ENCODE measurements at places on chromosomes 13 and 19.

DNA sequence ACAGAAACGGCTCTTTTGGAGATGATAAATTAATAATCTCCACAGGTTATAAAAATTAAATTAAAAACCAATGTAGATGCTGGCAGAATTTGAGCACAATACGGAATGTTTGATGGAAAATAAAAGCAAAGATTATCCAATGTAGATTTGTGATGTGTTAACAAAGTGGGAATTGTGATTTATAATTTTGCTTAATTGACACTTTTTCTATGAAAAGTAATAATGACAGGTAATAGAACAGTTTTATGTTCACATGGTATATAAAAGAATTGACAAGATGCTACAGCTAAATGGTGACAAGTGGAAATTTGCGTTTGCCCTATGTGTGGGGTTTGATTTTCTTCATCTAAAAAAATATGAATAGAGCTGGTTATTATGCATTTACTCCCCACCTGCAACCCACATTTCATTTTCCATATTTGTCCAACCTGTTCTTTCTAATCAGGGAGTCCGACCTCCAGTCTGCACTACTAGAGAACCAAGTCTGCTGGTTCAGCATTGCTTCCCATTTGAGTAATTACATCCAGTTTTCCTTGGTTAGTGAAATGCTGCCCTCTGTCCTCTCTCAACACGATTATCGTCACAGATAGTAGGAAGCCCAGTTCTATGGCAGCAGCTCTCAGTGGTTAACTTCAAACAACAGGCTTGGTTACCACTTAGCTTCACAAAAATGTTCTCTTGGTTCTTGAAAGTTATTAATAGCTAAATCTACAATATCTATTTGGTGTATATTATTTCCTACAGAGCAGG is 61.4 kb upstream of the SLITRK1 start:
- DNase-seq = no peak

DNA sequence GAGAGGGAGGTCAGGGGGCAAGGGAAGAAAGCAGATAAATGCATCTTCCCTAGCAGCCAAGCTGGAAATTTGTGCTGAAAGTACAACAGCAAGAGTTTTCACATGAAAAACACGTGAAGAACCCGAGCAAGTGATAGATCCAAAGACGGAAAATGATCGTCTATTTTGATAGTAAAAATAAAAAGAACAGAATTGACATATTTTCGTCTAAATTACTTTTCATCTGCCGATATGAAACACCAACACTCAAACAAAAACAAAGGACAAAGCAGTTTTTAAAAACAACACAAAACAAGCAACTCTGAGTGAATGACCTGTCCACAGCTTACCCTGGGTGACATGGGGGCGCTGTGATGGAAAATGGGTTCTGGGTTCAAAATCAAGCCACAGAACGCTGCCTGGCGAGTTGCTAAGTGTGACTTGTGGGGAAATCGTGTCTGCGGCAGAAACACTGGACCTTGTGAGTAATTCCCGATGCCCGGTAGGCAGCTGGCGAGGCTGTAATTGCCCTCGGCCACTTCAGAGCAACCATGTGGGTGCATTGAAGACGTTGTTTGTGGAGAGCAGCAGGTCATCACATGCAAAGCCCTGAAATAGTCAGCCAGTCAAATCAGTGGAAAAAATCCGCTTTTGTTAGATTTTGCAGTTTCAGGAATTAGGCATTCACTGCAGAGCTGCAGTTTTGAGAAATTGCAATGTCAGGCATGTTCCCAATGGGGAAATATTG is 7.4 kb downstream of the SOX1 start:
- no peak for DNase-seq

- no peak for DNase-seq
Measured at GRCh38 chr19:33192010-33192409, 2.1 kb upstream of the LRP3 start.

DNA sequence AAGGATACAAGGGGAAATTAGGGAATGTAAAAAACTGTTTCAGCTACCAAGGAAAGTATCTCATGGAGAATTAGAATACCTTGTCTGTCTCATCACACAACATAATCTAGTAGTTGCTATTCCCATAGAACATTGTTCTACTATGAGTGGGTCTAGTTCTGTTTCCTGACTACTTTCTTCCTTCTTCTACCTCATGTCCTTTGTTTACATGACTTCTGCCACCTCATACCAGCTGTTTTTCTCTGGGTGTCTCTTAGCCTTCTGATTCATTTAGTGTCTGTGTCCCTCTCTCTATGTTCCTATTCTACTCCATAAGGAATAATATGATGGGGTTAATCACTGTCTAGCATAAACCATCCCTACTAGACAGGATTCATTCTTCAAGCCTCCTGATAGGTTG is 887.3 kb downstream of the DIAPH3 start:
- DNase-seq = no peak

- DNase-seq = no peak
Measured at GRCh38 chr19:36573895-36574720, 1.0 kb upstream of the ZNF529 start.

- no peak for DNase-seq
Measured at GRCh38 chr13:86282442-86282841, 483.2 kb upstream of the SLITRK6 start.

GRCh38 chr13:99022941-99023340 is 45.1 kb upstream of the DOCK9 start:
- DNase-seq = no peak

GRCh38 chr19:14371301-14371821 is 9.9 kb upstream of the ADGRE5 start:
- DNase-seq = no peak

DNA sequence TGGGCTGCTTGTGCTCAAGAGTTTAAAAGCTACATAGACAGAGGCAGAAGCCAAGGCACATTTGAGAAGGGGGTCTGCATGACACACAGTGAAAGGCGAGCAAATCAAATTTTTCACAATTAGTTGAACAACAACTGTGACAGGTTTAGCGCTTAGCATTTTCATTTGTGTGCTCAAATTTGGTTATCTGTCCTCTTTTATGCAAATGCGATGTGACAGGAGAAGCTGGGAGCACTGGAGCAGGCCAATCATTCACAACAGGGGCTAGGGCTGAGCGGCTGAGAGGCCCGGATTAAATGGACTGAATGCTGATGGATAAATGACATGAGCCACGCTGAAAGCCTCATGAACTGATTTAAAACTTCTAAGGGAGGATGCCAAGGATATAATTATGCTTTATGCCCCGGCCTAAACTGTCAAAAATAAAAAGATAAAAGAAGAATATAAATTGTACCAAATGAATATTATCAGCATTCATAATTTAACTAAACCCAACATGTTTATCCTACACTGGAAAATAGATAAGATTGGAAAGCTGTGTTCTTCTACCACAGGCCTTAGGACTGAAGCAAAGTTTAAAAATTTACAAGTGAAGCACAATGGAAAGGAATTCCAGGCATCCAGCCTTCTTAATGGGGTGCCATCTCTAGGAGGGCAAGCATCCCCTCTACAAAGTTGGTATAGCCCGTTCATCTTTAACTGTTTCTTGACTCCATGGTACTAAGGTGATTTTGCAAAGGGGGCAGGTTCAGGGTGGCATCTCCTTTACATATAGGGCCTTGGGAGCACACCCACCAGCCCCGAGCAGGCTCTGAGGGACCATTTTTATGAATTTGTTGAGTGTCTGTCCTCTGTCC is 117.9 kb downstream of the RBM26 start:
- no peak for DNase-seq

DNA sequence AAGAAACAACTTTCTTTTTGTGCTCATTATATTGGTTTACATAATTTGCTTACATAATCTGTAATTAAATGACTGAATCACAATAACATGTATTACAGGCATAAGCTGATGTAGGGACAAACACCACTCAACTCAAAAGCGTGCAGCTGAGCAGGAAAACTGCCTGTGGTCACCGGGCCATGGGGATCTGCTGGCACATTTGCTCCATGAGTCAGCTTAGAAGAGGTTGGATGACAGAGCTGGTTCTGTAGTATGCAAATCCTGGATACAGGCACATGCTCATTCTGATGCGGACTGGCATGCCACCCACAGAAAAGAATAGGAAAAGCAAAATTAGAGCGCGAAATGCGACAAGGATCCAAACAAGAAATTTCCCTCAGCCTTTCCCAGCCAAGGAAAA is 128.6 kb downstream of the USP12 start:
- DNase-seq = peak; percentile 72

GRCh38 chr13:36536546-36536945 is 104.3 kb downstream of the CCNA1 start:
- DNase-seq = no peak

GRCh38 chr13:44331912-44332851 is 41.4 kb upstream of the SERP2 start:
- peak; percentile 83 for DNase-seq

DNA sequence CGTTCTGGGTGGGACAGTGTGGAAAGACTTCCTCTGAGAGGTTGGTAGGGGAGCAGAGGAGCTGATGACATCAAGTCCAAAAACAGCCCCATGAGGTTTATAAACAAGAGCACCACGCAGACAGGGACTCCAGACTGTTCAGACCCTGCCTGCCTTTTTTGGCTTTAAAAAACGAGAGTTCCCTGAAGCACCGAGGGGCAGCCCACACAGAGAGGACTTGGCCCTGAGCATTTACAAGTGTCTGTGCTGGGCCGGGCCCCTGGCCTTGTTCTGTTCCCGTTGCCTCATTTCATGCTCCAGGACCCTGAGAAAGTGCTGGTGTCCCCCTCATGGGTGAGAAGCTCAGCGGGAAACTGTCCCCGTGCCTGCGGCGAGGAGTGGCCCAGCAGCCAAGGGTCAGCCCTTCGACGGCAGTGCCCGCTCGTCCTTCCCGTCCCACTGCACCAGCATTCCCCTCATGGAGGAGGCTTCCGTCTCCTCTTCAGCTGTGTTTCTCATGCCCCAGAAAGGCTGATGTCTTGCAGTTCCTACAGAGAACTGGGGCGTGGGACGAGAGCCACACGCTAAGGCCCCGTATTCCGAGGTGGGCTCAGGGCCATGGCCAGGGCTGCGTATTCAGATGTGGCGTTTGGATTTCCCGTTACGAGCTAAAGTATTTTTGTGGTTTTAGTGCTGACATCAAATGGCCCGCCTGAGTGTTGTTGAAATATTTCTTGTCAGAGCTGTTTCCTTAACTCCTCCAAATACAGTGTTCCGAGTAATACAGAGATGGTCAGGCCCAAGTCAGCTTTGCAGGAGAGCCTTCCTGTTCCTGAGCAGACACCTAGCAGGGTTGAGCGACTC is 93.5 kb downstream of the ATP11A start:
- peak; percentile 65 for DNase-seq

DNA sequence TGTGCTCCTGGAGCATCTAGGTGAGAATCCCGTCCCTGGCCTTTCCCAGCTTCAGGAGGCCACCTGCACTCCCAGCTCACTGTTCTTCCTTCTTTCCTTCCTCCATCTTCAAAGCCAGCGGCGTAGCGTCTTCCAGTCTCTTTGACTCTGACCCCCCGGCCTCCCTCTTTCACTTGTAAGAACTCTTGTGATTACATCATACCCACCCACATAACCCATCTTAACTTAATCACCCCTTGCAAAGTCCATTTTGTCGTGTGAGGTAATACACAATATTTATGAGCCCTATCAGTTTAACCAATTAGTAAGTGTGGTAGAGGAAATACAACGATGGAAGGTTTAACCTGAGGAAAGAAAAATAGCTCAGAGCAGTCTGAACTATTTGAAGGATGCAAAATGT is 4.6 kb upstream of the CDC16 start:
- DNase-seq = no peak

- DNase-seq = no peak
Measured at GRCh38 chr19:55358943-55359908, 3.8 kb downstream of the GARIN5B start.

- DNase-seq = no peak
Measured at GRCh38 chr13:59963827-59964226, 199.9 kb downstream of the DIAPH3 start.

- DNase-seq = no peak
Measured at GRCh38 chr19:35853038-35853756, 893 bp upstream of the NPHS1 start.

GRCh38 chr13:25375727-25376358 is 4.1 kb downstream of the ATP8A2 start:
- no peak for DNase-seq

DNA sequence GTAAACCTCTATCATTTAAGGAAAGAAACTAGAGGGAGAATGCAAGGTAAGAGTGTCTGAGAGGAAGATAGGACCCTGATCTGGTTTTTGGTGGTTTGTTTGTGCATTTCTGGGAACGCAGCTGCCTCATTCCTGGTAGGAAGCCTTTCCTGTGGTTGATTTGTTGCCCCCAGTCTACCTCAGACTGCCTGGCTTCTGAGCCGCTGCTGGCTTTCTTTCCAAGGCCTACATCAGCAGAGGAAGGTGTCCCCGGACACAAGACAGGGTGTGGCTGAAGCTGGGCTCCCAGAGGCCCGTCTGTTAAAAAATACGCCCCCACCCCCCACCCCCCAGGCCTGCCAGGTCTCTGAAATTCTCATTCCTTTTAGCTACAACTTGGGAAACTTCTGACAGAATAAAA is 42.6 kb downstream of the C13orf42 start:
- DNase-seq = no peak

DNA sequence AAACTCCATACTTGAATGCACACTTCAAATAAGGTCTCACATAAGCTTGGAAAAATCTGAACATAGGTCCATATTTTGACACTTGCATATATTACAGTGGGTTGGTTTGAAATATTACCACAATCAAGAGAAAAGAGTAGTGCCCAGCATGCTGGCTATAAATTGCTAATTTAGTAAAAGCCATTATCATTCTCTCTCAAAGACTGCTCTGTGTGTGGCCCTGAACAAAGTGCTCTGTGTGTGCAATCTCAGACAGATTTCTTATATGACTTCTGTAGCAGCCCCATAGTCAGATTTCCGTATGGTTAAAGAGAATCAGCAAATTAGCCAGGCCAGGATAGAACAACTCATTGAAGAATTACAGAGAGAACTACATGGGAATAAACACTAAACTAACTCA is 78.2 kb downstream of the LIG4 start:
- DNase-seq = no peak

- peak; percentile 91 for DNase-seq
Measured at GRCh38 chr19:58581227-58582141, 8.3 kb upstream of the MZF1 start.

DNA sequence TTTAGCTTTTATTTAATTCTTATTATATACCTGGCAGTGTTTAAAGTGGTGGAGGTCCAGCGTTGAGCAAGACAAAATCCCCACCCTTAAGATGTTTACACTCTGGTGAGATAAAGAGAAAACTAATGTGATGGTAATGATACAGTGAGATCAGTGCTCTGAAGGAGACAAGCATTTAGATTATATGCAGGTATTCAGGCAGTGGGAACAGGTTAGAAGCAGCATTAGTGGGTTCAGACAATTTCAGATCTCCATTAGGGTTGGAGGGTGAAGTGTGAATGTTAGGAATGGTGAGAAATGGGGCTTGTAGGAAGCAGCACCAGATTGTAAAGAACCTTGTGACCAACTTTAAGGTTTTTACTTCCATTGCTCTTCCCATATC is 39.0 kb downstream of the PIBF1 start:
- DNase-seq = no peak

- DNase-seq = no peak
Measured at GRCh38 chr13:72959643-72960042, 99.2 kb upstream of the KLF5 start.

DNA sequence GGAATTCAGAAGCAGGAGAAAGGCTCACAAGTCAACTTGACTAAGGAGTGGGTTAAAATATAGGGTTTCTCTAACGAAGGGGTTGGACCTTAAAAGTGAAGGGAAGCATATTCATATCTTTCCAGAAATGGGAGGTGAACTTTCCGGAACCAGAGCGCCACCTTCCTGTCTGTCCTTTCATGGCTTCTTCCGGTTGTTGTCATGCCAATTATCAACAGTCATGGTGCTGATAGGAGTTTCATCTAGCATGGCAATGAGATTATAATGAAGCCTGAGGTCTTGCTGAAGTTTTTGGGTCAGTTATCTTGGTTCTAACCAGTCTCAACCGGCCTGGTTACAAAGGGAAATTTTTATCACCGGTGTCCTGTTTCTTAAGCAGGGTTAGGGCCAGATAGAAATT is 162.9 kb upstream of the NBEA start:
- DNase-seq = no peak

All from right hindlimb (tissue), 1 donor.